ENCODE measurements at places on chromosomes 3 and 15. TPM values are rescaled to one million over a fixed set of nuclear protein-coding genes. Genes with fewer than 3 reads are reported as not detected.

The SYNPR gene
- not detected for total RNA-seq

The RETNLB gene
- not detected for total RNA-seq

The DMXL2 gene
- total RNA-seq = 18.0 TPM

The CCDC191 gene
- total RNA-seq = 1.5 TPM

The MNS1 gene
- 3.0 TPM for total RNA-seq

The SLC24A5 gene
- total RNA-seq = not detected

The PAK6 gene
- 0.21 TPM for total RNA-seq

The PRICKLE2 gene
- total RNA-seq = 2.2 TPM
